Natural killer cell (primary cell): ENCODE measurements at places on chromosomes 13 and 19. TPM values are rescaled to one million over a fixed set of nuclear protein-coding genes. Genes with fewer than 3 reads are reported as not detected.

- no peak overlapping the region for H3K4me3 ChIP-seq
- H3K27ac ChIP-seq: no peak overlapping the region
- DNase-seq: peak; percentile 1
- H3K27me3 ChIP-seq: no peaks in the 10 kb centered on the region
Observed at GRCh38 chr13:82938644-82939043, 943.6 kb downstream of the SLITRK1 start.

DNA sequence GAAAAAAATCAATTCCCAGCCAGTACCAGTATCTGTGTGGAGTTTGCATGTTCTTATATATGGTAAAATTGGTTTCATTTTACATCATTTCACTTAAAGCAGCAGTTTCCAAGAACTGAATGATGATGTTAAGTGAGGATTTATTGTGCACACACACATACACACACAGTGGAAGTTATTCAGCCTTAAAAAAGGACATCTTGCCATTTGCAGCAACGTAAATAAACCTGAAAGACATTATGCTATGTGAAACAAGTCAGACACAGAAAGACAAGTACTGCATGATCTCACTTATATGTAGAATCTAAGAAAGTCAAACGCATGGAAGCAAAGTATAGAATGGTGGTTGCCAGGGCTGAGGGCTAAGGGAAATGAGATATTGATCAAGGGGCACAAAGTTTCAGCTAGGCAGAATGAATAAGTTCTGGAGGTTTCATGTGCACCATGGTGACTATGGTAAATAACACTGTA, 5.3 kb downstream of the SIGLECL1 start:
- H3K27ac ChIP-seq: no peak overlapping the region
- H3K4me1 ChIP-seq: no peaks in the 10 kb centered on the region
- H3K36me3 ChIP-seq: no peaks in the 10 kb centered on the region

Gene TMPRSS9
- not detected for total RNA-seq

DNA sequence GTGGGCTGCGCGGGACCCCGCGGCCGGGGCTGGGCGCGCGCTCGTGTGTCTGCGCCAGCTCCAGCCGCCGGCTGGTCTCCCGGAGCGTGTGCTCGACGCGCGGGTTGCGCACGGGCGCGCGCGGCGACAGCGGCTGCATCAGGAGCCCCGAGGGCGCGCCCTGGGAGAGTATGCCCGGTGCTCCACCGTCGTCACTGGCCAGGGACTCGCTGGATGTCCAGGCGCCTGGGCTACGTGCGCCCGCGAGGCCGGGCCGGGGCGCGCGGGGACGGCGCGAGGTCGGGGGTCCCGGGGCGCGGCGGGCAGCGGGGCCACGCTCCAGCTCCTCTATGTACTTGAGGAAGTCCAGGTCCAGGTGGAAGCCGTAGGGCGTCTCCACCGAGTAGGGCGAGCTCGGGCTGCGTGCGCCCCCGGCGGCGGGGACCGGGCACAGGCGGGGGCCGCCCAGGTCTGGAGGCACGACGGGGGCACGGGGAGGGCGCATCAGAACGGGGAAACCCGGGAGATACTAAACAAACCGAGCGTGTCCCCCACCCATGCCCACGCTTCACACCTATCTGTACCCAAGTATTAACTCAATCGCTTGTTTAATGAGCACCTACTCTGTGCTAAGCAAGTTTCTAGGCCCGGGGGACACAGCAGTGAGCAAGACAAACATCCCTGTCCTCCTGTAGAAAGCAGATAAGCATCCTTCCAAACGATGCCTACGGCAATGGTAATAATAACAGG, 7.6 kb downstream of the KANK3 start:
- H3K36me3 ChIP-seq: no peaks in the 10 kb centered on the region
- peaks cover 6% of the 10 kb centered on the region for H3K27me3 ChIP-seq
- no peak overlapping the region for H3K4me3 ChIP-seq
- peaks cover 14% of the 10 kb centered on the region for H3K4me1 ChIP-seq
- no peak for DNase-seq

Gene RYR1
- total RNA-seq: 0.65 TPM

- peak; percentile 36 for DNase-seq
- H3K4me3 ChIP-seq: no peak overlapping the region
- peaks cover 26% of the 10 kb centered on the region for H3K36me3 ChIP-seq
- no peak overlapping the region for H3K27ac ChIP-seq
- H3K4me1 ChIP-seq: peaks cover 22% of the 10 kb centered on the region
Observed at GRCh38 chr19:19185853-19186740, 5.9 kb downstream of the BORCS8 start.

DNA sequence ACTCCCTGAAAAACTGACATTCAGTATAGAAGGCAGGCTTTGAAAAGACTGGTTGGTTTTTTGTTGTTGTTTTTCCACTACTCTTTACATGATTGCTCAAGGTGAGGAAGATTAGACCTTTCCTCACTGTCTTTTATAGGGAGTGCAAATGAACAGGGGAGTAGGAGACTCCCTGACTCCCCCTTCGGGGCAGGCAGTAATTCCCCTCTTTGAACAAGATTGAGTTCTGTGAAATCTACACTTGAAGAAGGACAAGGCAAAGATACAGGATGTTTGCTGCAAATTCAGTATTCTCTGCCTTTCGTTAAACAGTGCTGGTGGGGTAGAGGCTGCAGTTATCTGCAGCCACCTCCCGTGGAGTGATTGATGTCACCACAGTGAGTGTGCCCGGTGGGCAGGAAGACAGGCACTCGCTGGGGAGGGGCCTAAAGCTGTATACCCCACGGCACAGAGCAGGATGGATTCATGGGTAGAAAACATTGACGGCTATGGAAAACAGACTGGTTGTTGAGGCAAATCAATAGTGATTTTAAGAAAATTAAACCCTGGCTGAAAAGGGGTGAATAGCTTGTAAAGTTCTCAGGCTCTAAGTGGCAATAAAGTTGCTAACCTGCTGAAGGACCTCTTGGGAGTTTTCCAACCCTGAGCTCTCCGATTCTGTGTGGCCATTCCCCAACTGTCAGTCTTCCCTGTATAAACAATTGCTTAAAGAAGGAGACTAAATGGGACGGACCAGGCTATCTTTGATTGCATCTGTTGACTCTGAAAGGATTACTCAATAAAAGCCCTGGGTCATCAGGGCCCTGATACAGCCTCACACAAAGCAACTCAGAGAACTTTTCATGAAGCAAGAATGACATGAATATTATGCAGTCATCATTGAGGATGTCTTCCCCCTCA, 308.3 kb downstream of the TBC1D4 start:
- H3K4me1 ChIP-seq: no peaks in the 10 kb centered on the region

DNA sequence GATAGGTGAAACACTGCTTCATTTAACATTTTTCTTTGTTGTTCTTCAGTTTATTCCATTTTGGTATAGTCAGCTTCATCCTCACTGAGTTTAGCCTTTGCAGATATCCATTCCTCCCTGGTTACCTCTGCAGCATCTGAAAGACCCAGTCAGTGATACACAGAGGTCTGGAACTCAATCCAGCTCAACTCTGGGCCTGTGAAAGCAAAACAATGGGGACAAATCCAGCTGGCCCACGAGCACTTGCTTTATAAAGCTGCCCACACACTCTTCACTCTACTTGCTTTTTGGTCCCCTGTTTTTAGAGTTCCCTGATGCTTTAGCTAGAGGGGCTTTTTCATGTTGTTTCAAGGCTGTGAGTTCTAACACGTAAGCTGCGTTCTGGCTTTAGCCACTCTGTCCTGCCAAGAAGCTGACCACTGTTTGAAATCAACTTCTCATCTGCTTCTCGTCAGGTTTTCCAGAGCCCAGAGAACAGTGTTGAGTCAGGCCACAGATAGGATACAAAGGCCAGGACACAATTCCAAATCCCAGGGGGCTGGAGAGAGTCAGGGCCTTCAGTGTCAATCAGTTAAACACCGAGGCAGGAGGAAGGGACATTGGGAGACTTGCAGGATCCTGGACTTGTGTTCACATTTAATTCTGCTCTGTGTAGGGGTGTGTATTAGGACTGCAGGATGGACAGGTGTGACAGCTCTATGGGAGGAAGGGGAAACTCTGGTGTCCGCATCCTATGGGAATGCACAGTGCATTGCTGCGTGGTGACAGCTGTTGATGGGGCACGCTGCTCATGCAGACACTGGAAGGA, 83.5 kb upstream of the RNF113B start:
- H3K36me3 ChIP-seq: no peaks in the 10 kb centered on the region
- no peak for DNase-seq
- H3K4me1 ChIP-seq: no peaks in the 10 kb centered on the region
- no peak overlapping the region for H3K4me3 ChIP-seq
- no peak overlapping the region for H3K27ac ChIP-seq

GRCh38 chr19:1668486-1669270, 16.3 kb upstream of the TCF3 start:
- no peaks in the 10 kb centered on the region for H3K36me3 ChIP-seq
- no peak overlapping the region for H3K4me3 ChIP-seq
- peaks cover 31% of the 10 kb centered on the region for H3K27me3 ChIP-seq
- H3K4me1 ChIP-seq: peaks cover 24% of the 10 kb centered on the region

Gene KLK14
- 0.64 TPM for total RNA-seq

- H3K36me3 ChIP-seq: no peaks in the 10 kb centered on the region
- no peak for DNase-seq
- no peak overlapping the region for H3K4me3 ChIP-seq
- H3K27me3 ChIP-seq: no peaks in the 10 kb centered on the region
- no peaks in the 10 kb centered on the region for H3K4me1 ChIP-seq
Observed at GRCh38 chr19:29428071-29428470, 97.7 kb upstream of the VSTM2B start.

Gene UQCR11
- 99.1 TPM for total RNA-seq

Gene C19orf38
- total RNA-seq: 9.9 TPM

DNA sequence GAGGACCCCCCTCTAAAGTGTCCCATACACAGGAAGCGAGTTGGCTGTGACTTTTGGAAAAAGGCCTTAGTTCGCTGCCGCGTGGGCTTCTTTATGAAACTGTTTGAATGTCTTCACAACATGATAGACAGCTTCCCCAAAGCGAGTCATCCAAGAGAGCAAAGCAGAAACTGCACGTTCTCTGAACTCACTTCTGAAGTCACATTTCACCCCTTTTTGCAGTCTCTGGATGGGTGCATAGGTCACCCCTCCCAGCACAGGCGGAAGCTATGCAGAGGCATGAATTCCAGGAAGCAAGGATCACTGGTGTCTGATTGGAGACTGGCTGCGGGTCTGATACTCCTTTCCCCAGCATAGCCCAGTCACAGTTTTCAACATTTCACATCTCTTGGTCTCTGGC, 10.6 kb downstream of the GPI start:
- no peak overlapping the region for H3K4me3 ChIP-seq
- H3K4me1 ChIP-seq: no peaks in the 10 kb centered on the region
- DNase-seq: no peak
- peaks cover 48% of the 10 kb centered on the region for H3K36me3 ChIP-seq
- no peak overlapping the region for H3K27ac ChIP-seq

Gene MISP
- total RNA-seq: not detected

- DNase-seq: no peak
- H3K4me1 ChIP-seq: no peaks in the 10 kb centered on the region
- H3K36me3 ChIP-seq: no peaks in the 10 kb centered on the region
Observed at GRCh38 chr13:102100234-102100633, 301.6 kb downstream of the FGF14 start.

Gene RXFP2
- not detected for total RNA-seq

Gene RFPL4AL1
- not detected for total RNA-seq

GRCh38 chr13:62583466-62583865, 1167.8 kb upstream of the PCDH20 start:
- no peak for DNase-seq
- H3K4me3 ChIP-seq: no peak overlapping the region
- no peaks in the 10 kb centered on the region for H3K27me3 ChIP-seq
- H3K4me1 ChIP-seq: no peaks in the 10 kb centered on the region
- no peak overlapping the region for H3K27ac ChIP-seq
- H3K36me3 ChIP-seq: no peaks in the 10 kb centered on the region

Gene DCLK1
- total RNA-seq: not detected

Gene GPC5
- not detected for total RNA-seq

- no peak overlapping the region for H3K4me3 ChIP-seq
- no peaks in the 10 kb centered on the region for H3K27me3 ChIP-seq
- H3K4me1 ChIP-seq: peaks cover 12% of the 10 kb centered on the region
- H3K36me3 ChIP-seq: no peaks in the 10 kb centered on the region
Observed at GRCh38 chr13:113562085-113562749, 22.3 kb upstream of the TFDP1 start.

Gene CLIP3
- 0.33 TPM for total RNA-seq

Gene PTH2
- total RNA-seq: not detected
